ENCODE measurements at places on chromosomes 7 and 10.

DNA sequence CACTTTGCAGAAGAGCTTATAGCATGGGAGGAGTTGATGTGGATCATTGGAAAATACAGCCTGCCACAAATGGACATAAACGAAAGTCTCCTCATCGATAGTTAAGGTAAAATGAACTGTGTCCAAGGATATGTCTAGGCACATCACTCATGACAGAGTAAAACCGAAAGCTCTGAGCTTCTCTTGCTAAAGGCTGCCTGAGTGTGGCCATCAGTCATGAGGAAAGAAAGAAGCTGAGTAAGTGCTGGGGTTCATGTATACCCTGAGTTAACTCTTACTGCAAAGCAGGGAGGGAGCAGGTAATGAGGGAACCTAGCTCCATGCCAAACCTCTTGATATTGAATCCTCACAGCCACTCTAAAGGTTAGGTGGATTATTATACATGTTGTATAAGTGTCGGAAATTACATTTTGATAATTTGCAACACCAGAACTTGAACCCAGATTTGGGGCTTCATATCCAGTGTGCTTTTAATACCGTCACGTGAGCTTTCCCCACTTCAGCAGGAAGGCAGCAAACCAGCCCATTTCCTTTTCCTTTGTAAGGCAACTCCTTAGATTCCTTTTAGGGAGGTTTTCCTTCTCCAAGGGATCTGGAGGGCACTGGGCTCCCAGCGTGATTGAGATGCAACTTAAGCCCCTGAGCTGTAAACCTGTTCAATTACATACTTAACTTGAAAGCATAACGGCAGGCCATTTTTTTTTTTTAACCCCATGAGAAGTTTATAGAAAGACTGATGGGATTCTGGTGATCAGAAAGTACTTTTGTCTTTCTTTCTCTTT lies 215.0 kb downstream of the PHF14 start:
- DNase-seq, result no peak

DNA sequence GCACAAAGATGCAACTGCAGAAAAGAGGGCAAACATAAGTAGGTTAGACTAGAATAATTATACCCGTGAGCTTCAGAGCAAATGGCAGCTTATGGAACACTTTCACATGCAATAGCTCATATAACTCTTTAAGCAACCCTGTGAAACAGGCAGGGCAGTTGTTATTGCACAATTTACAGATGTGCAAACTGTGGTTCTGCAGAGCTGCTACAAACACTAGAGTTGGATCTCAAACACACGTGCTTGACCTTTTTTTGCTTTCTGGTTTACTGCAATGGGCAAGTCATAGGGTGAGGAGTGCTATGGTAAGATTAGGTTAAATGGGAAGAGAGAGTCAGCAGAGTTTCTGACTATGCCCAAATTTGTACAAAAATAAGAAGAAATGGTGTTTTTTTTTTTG lies 610.8 kb downstream of the GATA3 start:
- no peak for DNase-seq

DNA sequence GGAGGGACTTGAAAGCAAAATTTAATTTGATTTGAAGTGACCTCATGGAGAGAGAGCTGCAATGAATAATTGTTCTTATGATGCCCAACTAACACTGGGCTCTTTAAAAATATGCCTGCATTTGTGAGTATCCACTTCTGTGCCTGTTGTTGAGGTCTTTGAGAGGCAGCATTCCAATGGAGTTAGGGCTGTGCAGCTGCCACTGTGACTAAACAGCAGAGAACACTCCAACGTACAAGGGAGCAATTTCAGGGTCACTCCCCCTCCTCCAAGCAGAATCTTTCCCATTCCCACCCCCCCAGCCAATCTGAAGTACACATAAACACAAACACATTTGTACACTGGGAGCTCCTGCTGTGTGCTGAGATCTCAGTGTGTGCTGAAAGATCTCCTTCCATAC lies 28.0 kb upstream of the GSAP start:
- no peak for DNase-seq

GRCh38 chr7:149669121-149669818 lies 104.1 kb downstream of the ZNF467 start:
- DNase-seq, result peak; percentile 25

- no peak for DNase-seq
These were observed 582 bp downstream of the TPST1 start for GRCh38 chr7:66205741-66206090.

DNA sequence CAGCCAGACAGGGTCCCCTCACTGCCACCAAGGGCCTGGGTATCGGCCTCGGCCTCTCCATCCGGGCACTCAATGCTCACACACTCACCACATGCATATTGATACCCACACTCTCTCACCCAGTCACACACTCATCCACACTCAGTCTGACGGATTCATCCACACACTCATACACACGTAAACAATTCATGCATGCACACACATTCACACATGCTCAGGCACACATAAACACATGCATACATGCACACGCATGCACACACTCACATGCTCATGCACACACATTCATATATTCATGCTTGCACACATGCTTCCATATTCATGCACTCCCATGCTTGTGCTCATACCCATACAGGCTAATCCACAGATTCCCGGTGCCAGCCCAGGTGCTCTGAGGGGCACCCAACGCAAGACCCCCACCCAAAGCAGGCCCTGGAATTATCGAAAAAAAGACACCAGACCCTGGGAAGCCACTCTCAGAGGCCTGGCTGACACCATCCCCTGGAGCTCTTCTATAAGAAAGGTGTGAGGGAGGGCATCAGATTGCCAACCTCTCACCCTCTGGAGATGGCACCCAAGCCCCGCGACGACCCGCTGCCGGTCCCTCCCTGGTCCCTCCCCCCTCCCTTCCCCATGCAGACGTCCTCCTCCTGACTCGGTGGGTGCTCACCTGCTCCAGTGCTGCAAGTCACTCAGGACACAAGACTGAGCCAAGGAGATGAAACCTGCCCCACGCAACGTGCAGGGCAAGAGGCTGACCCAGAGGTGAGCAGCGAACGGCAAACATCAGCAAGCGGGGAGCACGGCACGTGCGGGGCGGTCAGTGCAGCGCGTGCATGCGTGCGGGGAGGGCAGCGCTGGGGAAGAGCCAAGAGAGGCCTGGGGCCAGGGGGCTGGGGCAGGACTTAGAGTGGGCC lies 15.2 kb downstream of the STK32C start:
- no peak for DNase-seq

DNA sequence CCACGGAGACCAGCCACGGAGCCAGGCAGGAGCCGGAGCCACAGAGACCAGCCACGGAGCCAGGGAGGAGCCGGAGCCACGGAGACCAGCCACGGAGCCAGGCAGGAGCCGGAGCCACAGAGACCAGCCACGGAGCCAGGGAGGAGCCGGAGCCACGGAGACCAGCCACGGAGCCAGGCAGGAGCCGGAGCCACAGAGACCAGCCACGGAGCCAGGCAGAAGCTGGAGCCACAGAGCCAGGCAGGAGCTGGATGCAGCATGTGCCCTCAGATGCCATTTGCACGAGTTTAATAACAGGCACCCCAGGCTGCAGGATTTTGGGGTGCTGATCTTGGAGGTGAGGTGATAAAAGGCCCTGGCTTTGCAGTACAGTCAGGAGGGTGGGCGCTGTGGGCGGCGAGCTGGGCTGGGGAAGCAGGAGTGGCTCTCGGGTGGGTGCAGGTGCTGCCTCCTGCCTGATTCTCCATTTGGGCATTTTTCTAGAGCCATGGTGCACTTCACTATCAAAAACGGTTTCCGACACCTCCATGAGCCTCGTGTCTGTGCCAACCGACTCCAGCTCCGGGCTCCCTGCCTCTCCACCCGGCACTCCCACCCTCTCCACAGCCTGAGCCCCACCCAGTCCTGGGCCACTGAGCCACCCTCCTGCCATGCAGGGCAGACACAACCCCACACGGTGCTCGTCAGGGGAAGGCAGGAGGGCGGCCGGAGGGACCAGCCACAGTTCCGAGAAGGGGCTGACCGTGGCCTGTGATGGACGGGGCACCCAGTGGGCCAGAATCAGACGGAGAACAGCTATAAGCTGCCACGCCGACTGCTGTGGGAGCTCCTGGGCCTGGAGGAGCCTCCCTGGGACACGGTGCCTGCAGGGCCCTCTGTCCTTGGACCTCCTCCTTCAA lies 40.8 kb upstream of the NKX6-2 start:
- DNase-seq, result no peak

DNA sequence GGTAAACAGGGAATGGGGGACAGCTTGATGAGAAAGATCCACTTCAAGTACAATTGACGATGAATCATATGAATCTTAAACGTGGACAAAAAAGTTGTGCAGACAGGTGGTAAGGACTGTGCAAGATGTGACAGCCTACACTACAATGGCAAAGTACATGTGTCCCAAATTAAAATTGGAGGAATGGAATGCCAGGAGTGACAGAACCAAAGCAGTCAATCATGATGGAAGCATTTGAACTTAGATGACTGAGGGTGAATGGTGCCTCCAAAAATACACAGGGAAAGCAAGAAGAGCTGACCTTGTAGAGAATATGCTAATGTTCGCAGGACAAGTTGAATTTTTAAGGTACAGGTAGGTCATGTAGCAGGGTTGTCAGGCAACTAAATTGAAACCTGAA lies 150.3 kb upstream of the WNT16 start:
- DNase-seq, result no peak

GRCh38 chr7:37815671-37816371 lies 32.6 kb upstream of the NME8 start:
- DNase-seq, result no peak

DNA sequence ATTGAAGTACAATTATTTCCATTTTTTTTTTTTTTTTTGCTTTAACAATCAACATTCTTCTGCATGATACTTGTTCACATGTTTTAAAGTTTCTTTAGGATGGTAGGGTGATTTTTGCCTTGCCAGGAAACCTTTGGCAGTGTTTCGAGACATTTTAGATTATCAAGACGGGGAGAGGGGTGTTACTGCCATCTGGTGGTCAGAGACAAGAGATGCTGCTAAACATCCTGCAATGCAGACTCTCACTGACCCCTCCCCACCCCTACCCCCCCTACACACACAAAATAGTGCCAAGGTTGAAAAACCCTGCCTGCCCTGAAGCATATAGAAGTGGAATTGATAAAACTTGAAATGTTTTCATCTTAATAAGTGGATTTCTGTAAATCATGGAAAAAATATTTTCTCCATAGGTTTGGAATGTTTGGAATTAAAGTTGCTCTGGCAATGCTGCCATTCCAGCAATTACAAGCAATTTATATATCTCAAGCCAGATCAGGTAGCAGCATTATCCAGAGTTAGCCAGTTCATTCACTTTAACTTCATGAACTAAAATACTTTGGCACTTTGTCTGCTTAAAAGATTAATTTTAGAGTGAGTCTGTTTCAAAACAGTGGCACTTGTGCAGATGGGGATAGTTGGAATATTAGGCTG lies 62.1 kb downstream of the SDHAF3 start:
- peak; percentile 49 for DNase-seq

Data from foreskin melanocyte (primary cell).